Large intestine (tissue), 12 donors: ENCODE measurements at places on chromosomes 16 and 17. TPM values are rescaled to one million over a fixed set of nuclear protein-coding genes. Genes with fewer than 3 reads are reported as not detected.

The KRTAP9-8 gene
- polyA plus RNA-seq = not detected

The NUPR1 gene
- polyA plus RNA-seq = 16.0 TPM

The FBXO39 gene
- polyA plus RNA-seq = 1.8 TPM

The MYBBP1A gene
- polyA plus RNA-seq = 46.0 TPM

The SOCS1 gene
- 2.9 TPM for polyA plus RNA-seq

The PLEKHG4 gene
- 9.2 TPM for polyA plus RNA-seq

The G6PC3 gene
- 57.5 TPM for polyA plus RNA-seq

The NDE1 gene
- 25.9 TPM for polyA plus RNA-seq

The EVPL gene
- polyA plus RNA-seq = 63.2 TPM

The RAB34 gene
- polyA plus RNA-seq = 82.8 TPM

The ADGRG3 gene
- 1.7 TPM for polyA plus RNA-seq

The SPATA32 gene
- 0.24 TPM for polyA plus RNA-seq

The MYO15A gene
- 2.0 TPM for polyA plus RNA-seq

The GNG13 gene
- polyA plus RNA-seq = 0.81 TPM

The HS3ST4 gene
- 0.39 TPM for polyA plus RNA-seq

The CD68 gene
- polyA plus RNA-seq = 512 TPM

The INCA1 gene
- polyA plus RNA-seq = 4.6 TPM

The TMEM100 gene
- polyA plus RNA-seq = 12.6 TPM

The SLC5A2 gene
- polyA plus RNA-seq = 7.3 TPM

The C16orf92 gene
- polyA plus RNA-seq = not detected

The SPNS3 gene
- polyA plus RNA-seq = 9.2 TPM

The TOM1L1 gene
- polyA plus RNA-seq = 107 TPM

The SSTR5 gene
- polyA plus RNA-seq = 1.2 TPM

The ELOB gene
- 175 TPM for polyA plus RNA-seq

The TP53TG3F gene
- not detected for polyA plus RNA-seq

The ALOX12 gene
- polyA plus RNA-seq = 1.2 TPM

The KCNJ2 gene
- 1.4 TPM for polyA plus RNA-seq

The AOC2 gene
- polyA plus RNA-seq = 1.2 TPM

The TMEM114 gene
- polyA plus RNA-seq = 0.49 TPM

The FAM20A gene
- polyA plus RNA-seq = 10.2 TPM

The CDH13 gene
- 17.1 TPM for polyA plus RNA-seq

The CES1 gene
- polyA plus RNA-seq = 27.7 TPM

The LRRC36 gene
- polyA plus RNA-seq = 2.5 TPM

The KRTAP4-1 gene
- not detected for polyA plus RNA-seq

The CLDN7 gene
- 250 TPM for polyA plus RNA-seq

The SMTNL2 gene
- 10.1 TPM for polyA plus RNA-seq

The RGS9 gene
- polyA plus RNA-seq = 7.5 TPM

The DERL2 gene
- polyA plus RNA-seq = 65.4 TPM

The HEATR9 gene
- polyA plus RNA-seq = 0.03 TPM

The SYCE1L gene
- polyA plus RNA-seq = 5.6 TPM

The MYH13 gene
- polyA plus RNA-seq = 0.04 TPM

The SDR42E1 gene
- 18.6 TPM for polyA plus RNA-seq

The TP53TG3D gene
- not detected for polyA plus RNA-seq
